Stimulated activated CD4-positive, alpha-beta T cell treated with anti-CD3 and anti-CD28 coated beads, Interleukin-12 subunit alpha, Interleukin-12 subunit beta, amount 100 ng/mL, for 24 hours (primary cell): ENCODE measurements at places on chromosomes 7 and 10.

- no peak for DNase-seq
Measured at GRCh38 chr10:1373287-1373686, 317.1 kb downstream of the WDR37 start.

DNA sequence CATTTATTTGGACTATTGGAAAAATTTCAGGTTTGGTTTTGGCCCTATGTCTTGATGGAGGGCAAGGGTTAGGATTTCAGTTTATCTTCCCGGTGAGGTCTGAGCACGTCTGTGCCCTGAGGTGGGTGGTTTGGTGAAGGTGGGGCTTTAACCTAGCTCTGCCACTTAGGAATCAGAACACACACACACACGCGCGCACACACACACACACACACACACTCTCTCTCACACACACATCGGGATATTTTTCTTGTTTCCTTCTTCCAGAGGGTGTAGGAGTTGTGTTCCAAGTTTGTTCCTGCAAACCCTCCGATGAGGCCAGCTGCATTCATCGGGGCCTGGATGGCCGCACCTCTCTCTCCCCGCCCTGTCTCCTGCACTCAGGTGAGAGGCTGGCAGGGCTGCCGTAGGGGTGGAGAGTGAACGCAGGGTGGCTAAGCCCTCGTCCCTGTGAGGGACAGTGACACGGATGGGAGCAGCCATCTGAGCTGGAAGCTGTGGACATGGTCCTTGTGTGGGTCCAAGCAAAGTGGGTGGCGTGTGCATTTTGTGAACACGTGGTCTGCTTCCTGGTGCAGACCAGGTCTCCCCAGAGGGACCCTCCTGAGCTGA, 34.2 kb downstream of the CHST12 start:
- no peak for DNase-seq

DNA sequence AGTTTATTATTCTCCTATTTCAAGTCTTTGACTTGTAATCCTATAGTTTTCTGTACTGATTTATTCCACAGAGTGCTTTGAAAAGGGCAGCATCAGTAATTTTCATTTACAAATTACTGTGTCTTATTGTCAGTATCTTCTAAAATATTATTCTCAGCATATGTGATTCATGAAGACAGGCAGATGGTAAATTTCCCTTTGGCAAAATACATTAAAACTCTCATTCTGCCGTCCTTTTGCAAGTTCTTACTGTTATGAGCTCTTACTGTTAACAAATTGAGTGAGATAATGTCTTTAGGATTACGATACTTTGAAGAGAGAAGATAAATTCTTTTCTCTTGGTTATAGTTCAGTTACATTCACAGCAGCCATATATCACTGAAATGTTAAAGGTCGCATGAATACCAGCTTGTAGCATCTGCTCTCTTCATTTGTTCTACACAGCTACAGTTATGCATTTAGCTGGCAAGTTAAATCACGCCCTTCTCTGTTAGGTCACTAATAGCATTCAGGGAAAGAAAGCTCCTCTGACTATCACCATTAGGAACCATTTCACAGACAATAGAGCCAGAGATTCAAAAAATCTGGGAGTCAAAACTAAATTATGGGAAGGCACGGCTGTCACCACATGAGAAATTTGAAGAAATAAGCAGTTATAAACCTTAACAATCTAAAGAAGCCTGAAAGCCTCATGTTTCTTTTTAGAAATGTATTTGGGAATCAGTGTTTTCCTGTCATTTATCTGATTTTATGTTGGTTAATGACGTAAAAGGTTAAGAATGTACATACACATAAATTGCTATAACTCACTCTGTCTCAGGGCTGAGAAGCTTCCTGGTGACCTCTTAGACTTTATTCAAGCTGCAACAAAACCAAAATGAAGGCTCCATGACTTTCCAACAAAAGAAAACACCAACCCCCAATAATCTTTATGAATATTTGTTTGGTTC, 109.6 kb upstream of the SP4 start:
- no peak for DNase-seq

GRCh38 chr10:29392376-29393021, 103.6 kb downstream of the LYZL1 start:
- peak; percentile 21 for DNase-seq

DNA sequence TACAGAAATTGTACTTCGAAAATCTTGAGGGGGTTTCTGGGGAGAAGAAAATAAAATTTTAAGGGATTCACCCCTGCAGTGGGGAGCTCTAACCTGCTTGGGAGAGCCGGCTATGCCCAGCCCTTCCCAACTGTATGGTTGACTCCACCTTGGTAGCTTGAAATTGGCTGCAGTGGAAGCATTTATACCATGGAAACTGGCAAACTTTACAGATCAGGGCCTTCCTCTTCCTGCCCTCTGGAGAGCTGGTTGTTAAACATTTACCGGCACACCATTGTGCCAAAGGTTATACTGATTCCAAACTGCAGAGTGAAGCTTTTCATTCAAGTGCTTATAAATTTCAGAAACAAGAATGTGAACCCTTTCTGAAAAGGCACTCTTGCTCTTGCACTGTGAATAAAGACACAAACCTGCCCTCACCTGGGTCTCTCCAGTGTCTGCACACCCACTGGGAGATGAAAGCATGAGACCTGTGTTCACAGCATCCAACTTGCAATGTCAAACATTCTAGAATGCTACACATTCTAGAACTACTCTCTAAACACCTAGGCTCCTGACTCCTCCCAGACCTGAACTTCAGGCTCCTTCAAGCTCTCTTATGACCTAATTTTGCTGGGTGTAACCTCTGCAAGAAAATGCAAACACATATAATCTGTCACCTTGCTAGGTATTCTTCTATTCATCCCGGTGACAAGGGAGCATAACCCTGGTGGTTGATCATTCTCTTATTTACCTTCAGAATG, 44.7 kb downstream of the ABLIM1 start:
- no peak for DNase-seq

DNA sequence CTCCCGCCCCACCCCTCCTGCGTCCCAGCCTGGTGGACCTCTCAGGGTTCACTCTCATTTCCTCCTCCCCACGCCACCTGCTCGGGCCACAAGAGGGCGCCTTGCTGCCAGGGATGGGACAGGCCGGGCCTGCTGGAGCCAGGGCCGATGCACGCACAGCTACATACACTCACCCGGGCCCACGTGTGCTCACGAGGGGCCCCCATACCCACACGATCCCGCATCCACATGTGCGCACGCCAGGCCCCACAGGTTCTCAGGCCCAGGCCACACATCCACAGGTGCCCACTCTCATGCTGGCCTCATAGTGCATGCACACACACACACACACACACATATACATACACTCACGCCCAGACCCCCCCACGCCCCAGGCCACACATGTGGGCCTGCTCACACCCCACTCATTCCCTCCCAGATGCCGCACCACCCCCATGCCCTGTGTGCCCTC, 68.6 kb downstream of the LHPP start:
- DNase-seq = peak; percentile 85

DNA sequence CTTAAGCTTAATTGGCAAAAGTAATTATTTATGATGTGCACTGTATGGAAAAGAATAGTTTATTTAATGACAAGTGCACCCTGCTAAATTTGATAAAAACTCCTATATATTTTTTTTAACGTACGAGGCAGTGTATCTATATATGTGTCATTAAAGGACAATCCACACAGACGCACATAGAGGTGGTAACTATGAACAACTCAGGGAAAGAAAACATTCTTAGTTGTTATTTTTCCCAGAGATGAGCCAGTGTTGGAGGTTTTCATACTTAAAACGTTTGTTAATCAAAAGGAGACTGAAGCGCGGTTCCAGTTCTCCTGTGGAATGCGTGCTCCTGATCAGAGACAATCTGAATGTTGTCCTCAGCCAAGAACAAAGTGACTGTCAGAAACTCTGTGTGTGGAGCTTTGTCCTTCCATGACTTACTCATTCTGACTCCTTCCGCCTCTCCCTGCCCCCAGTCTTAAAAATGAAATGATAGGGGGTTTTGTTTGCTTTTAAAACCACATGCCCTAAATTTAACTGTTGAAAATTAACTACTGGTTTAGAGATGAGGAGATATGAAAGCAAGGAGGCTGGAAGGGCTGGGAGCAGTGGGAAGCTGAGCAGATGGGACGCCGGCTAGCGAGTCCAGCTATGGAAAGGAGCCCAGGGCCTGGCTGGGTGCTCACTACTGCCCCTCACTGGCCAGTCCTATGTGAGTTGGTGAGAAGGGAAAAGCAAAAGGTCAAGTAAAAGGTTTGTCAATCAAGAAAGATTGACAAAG, 99.6 kb downstream of the SVIL start:
- no peak for DNase-seq

DNA sequence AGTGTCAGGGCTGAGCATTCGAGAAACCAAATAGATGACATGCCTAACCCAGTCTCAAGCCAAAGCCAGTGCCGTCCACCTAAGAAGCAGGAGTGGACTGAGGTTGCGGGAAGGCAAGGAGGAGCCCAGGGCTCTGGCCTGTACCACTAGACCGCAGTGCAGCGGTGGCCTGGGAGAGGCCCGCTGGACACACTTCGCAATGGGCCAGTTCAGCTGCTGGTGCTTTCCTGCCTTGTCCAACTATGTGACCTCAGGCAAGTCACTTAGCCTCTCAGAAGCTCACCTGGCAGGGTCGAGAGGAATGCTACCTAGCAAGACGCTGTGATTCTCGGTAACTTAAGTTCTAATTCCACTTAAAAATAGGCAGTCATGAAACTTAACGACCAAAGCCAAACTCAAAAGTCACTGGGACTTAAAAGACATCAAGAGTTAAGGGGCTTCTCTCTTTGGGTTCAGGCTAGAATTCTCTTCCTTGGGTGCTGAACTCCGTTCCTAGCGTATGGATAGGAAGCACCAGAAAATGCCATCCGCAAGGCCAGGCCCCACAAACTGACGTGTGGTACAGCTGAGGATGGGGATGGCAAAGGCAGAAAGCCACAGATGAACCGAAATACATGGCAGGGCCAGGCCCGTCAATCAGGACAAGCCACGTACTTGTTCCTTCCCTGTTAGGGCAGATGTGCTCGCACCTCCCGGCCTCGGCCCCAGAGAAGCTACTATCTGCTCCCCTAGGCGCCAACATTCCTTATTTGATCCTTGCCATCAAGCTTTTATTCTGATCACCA, 34.2 kb downstream of the CTBP2 start:
- DNase-seq = no peak

GRCh38 chr10:100969187-100970075, at the start of gene SEMA4G:
SEMA4G (plus strand) TSS chr10:100969504; CDS start chr10:100972913, 3,409 bp downstream.
- DNase-seq = no peak

DNA sequence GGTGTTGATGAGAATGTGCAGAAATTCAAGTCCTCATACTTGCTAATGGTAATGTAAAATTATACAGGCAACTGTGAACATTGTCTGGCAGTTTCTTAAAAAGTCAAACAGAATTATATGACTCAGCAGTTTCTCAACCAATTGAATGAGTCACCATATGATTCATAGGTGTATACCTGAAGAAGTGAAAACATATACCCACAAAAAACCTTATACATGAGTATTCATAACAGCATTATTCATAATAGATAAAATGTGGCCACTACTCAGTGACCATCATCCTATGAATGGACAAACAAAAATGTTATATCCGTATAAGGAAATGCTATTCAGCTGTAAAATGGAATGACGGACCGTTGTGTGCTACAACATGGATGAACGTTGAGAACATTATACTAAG, 253.5 kb downstream of the MALRD1 start:
- DNase-seq = no peak

- DNase-seq = no peak
Measured at GRCh38 chr7:30005464-30005863, 15.9 kb upstream of the SCRN1 start.

DNA sequence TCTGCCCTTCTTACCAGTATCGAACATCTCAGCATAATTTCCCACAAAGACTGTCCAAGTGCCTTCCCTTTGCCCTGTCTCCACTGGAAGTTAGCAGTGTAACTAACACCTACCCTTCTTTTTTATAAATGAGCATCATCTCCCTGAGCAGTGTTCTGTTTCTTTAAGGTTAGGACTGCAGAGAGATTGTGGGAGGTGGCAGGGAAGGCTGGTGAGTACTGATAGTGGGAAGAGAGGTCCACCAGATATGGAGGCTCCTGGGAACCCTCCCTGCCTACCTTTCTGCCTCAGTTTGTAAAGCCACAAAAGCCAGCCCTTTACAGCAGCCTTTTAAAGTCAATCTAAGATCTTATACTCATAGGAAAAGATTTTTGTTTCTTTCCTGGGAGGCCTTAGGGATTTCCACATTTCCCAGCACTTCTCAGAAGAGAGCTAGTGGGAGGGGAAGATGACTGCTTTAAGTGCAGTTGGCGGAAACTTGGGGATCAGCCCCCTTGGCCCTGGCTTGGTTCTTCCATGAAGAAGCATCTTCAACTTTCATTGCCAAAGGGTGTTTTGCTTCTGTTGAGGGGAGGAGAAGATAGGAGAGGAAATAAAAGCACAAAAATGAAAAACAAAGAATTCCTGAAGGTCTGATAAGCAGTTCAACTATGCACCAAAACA, 36.6 kb upstream of the CALD1 start:
- no peak for DNase-seq

DNA sequence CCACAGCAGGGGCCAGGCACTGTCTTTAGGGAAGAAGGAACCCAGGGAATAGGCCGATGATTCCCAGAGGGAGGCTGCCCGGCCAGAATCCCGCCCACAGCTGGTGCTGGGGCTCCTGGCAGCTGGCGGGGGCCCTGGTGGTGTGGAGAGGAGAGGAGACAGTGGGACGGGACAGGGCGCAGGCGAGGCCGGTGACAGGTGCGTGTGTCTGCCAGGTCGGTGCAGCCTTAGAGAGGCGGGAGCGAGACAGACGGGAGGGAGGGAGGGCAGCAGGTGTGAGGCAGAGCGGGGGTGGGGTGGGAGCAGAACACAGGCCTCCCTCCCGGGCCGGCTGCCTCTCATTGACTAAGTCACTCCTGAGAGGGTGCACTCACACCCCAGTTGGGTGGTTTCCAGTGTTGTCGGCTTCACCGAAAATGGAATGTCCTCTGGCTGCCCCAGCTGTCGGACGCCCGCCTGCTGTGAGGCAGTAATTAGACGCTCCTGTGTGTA, 55.2 kb downstream of the ELFN1 start:
- no peak for DNase-seq

DNA sequence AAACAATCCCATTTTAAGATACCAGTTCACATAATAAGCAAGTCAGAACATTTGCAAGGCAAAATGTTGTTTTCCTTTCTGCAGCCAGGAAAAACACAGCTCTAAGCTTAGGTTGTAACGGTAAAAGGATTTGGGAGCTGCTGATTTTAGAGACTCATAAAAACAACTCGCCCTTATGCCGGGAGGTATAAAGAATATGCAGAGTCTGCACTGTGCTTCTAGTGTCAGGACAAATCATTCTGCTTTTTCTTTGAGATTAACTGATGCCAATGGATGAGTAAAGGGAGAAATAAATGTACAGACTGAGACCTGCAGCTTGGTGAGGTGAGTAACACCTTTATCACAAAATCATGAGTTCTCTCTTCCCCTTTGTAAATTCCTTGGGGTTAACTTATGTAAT, 2.0 kb upstream of the SFR1 start:
- no peak for DNase-seq

GRCh38 chr7:98981701-98982100, 103.4 kb downstream of the TRRAP start:
- no peak for DNase-seq
